NCI-H1930 (cell line): ENCODE measurements at places on chromosomes 3 and 15.
A peak's percentile ranks its signal among the peaks of the same experiment; 100 is the strongest.

- DNase-seq: no peak
These were observed 78.5 kb downstream of the TRANK1 start for GRCh38 chr3:36866368-36866767.

GRCh38 chr15:65233696-65234095 is 22.4 kb upstream of the CILP start:
- DNase-seq: no peak

DNA sequence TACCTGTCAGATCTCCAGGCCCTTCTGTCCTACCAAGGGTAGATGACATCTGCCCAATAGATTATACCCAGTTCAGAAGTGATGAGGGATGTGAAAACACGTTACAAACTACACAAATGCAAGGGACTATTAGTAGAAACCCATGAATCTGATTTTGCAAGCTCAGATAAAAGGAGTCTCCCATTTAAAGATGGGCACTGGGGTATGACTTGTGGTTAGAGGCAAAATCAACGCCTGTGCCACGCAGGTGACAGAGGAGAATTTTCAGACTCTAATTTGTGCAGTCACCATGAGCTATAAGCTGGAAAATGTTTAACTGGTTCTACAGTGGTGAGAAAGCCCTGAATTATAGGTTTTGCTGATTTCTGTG is 184.4 kb upstream of the LPP start:
- no peak for DNase-seq

DNA sequence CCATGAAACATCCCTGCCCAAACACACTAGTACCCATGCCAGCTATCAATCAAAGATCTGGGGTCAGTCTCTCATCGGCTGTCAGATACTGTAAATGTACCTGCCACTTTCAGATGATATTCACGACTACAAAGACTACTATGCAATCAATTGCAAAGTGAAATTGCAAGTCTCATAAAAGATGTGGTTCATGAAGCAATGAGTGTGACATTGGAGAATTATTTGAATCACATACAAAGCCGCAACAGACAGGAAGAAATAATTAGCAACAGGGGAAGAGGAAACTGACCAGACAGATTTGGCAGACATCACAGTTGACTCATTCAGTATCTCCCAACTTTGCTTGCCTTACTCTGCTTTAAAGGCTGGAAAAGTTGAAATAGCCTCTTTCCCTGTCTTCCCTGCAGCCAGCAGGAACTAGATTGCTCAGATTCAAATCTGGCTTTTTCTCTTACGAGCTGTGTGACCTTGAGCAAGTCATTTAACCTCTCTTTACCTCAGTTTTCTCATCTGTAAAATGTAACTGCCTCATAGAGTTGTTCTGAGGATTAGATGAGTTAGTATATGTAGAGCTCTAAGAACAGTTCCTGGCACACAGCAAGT is 95.7 kb upstream of the C3orf80 start:
- DNase-seq: no peak

- DNase-seq: no peak
These were observed 26.9 kb upstream of the ZNF280D start for GRCh38 chr15:56760186-56760585.

DNA sequence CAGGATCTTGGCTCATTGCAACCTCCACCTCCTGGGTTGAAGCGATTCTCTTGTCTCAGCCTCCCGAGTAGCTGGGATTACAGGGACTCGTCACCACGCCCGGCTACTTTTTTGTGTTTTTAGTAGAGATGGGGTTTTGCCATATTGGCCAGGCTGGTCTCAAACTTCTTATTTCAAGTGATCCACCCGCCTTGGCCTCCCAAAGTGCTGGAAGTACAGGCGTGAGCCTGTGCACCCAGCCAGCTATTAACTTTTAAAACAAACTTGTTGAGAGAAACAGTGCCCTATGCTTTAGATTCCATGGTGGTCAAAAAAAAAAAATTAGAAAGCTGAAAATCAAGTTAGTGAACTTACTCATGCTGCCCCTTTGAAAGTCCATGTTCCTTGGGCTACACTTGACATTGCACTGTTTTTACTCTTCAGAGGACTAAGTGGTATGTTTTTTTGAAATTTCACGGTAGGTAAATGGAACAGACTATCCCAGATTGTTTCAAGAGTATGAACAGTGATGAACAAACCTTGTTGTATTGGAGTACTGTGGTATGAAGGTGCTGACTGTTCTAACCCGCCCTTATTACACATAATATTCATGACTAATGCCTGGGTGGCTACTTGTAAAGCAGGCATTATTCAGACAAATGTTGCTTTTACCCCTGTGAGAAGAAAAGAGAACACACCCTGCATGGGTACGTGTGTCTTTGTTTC is 206.9 kb downstream of the KLHL25 start:
- DNase-seq: no peak

- no peak for DNase-seq
These were observed 799.8 kb downstream of the NSUN3 start for GRCh38 chr3:94862703-94863102.

DNA sequence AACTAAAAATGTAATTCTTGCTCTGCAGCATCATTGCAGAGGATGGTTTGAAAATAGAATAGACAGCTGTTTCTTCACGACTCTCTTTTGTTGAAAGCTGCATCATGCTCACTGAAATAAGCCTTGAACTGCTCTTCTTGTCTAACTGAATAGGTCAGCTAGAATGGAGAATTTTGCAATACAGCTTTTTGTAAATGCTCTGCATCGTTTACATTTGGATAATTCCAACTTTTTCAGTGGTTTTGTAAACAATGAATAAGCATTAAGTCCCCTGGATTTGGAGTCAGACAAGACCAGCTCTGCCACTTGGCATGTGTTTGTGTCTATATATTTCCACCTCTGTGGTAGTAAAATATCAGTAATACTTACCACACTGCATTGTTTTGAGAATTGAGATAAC is 95.2 kb downstream of the PLSCR2 start:
- no peak for DNase-seq

GRCh38 chr15:75947092-75947491 is 43.4 kb downstream of the FBXO22 start:
- DNase-seq: no peak

GRCh38 chr15:48507416-48508065 is 138.0 kb downstream of the FBN1 start:
- DNase-seq: no peak

DNA sequence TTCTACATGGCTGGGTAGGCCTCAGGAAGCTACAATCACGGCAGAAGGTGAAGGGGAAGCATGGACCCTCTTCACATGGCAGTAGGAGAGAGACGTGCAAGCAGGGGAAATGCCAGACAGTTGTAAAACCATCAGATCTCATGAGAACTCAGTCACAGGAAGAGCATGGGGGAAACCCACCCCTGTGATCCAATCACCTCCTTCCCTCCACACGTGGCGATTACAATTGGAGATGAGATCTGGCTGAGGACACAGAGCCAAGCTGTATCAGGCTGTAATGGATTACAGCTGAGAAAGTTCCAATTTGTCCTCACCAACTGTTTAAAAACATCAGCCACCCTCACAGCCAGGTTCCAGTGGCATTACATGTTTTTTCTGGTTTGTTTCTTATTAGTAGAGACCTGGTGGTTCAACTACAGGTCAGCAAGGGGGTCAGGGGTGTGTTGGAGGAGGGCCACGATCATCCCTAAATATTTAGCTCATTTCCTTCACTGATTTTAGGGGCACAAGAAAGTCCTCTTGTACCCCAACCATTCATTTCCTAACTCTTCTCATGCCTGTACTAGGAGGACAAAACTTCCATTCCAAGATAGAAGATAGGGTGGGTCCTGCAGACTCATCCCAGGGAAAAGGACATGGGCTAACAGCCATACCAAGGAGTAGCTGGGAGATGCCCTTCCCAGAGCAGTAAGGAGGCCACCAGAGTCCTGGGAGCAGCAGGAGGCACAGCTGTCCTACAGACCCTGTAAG is 54.4 kb downstream of the ANXA2 start:
- no peak for DNase-seq

GRCh38 chr3:99355465-99355864 is 282.9 kb upstream of the COL8A1 start:
- no peak for DNase-seq

- no peak for DNase-seq
These were observed 84.3 kb downstream of the SHQ1 start for GRCh38 chr3:72763751-72764440.

DNA sequence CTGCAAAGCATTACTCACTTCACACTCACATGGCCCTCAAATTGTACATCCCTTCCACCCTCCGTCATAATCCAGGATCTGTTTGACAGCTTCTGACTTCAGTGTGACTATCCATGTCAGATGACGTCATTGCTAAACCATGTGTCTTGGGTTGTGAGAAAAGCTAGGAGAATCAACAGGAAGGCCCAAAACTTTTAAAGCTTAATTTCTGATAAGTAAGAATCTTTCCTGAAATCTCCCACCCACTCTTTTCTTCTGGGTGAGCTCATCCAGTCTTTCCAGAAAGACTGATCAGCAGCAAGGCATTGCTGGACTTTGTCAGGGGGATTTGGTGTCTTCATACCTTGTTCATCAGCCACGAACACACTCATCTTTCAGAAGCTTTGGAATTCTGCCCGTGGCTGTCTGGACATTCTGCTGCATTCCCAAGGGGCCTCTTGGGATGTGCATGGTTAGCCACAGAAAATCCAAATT is 11.5 kb upstream of the LMCD1 start:
- no peak for DNase-seq

GRCh38 chr3:71046791-71047190 is 536.7 kb downstream of the FOXP1 start:
- DNase-seq: no peak

DNA sequence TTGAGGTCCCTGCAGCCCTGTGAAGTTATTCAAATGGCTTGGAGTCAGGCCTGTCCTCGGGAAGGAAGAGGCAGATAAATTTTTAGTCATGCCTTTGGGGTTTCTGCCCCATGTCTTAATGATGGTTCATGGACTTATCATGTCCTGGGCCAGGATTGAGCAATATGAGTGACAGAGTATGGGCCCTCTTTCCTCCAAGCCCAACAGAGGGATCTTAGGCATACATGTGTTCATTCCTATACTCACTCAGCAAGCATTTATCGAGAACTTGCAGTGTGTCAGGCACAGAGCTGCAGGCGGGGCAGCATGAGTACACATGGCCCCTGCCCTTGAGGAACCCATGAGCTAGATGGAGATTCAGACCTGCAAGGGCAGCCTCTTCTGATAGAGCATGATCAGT is 6.2 kb downstream of the ESYT3 start:
- no peak for DNase-seq

- DNase-seq: no peak
These were observed 51.9 kb upstream of the TMEM115 start for GRCh38 chr3:50411229-50411628.

GRCh38 chr15:25939122-25939521 is 76.0 kb upstream of the ATP10A start:
- DNase-seq: no peak

GRCh38 chr3:168802766-168803165 is 707.0 kb upstream of the GOLIM4 start:
- peak; percentile 66 for DNase-seq

GRCh38 chr3:43755516-43756200 is 64.9 kb downstream of the ABHD5 start:
- DNase-seq: no peak

- no peak for DNase-seq
These were observed 51.0 kb upstream of the SH3GL3 start for GRCh38 chr15:83396101-83396500.

DNA sequence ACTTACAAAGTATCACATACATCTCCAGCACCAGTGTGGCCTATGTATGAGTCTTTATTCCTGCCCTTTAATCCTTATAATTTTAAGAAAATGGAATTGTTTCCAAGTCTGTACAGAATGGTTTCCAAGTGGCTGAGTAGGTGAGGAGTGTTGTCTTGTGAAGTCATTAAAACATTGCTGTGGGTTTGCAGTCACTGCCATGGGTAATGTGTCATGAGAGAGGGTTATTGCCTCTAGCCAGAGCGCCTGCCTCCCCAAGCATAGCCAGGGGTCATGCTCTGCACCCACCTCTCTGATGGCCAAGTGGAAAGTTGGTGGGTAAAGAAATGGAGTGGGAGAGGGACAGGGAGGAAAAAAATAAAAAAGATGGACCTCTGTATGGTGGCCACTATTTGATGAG is 25.3 kb downstream of the TRAK1 start:
- DNase-seq: no peak

- no peak for DNase-seq
These were observed 15.9 kb upstream of the COPG1 start for GRCh38 chr3:129233538-129233937.

- no peak for DNase-seq
These were observed 79.6 kb downstream of the CRYGS start for GRCh38 chr3:186464424-186465093.

DNA sequence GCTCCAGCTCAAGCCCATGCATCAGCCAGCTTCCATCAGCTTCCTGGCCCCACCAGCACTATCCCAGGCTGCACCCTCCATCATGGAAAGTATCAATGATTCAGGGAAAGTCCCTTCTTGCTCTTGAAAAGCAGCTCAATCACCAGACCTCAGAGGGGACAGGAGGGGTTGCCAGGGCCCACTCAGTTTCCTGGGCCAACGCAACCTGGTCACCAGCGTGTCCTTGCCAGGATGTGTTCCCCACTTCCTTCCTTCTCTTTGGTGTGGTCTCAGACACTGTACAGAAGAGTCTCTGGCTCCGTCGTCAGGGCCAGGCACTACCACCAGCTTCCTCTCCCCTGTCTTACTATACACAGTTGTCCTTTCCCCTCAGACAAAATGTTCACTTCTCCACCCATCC is 3.0 kb downstream of the HDC start:
- no peak for DNase-seq

DNA sequence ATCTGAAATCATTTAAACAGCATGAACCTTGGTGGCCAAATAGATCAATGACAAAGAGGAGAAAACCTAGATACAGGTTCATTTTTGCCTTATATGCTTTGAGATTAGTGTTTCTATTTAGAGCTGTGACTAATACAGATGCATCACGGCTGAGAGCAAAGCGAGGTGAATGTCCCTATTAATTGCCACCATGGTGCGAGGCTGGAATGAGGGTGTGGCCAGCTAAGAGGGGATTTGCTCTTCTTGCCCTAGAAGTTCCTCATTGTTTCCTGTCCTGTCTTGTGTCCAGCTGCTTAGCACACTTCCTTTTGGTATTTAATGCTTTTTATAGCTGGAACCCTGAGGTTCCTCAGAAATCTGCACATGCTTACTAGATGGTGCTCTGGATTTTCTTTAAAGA is 339.1 kb upstream of the RGMA start:
- no peak for DNase-seq

- DNase-seq: no peak
These were observed 186.9 kb downstream of the FAM43A start for GRCh38 chr3:194872669-194872977.

GRCh38 chr15:51775967-51776816 is 24.8 kb downstream of the TMOD2 start:
- no peak for DNase-seq

DNA sequence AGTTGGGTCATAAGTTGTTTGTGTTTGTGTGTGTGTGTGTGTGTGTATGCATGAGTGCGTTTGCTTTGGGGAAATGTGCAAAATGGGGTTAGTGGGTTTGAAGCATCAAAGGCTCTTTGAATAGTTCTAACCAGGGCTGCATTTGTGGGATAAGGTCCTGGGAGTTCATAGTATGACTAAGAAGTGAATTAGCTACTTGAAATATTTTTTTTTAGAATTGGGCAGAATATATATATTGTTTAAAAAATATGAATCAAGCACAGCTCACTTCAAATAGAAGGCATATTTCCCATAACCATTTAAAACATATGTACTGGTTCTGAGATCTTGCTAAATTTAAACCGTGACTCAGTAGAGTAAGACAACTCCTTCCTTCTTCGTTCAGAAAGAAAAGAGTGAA is 43.1 kb downstream of the IGF2BP2 start:
- no peak for DNase-seq

GRCh38 chr3:120855665-120856437 is 52.2 kb upstream of the STXBP5L start:
- DNase-seq: no peak
